ENCODE measurements at places on chromosomes 6 and 20.

DNA sequence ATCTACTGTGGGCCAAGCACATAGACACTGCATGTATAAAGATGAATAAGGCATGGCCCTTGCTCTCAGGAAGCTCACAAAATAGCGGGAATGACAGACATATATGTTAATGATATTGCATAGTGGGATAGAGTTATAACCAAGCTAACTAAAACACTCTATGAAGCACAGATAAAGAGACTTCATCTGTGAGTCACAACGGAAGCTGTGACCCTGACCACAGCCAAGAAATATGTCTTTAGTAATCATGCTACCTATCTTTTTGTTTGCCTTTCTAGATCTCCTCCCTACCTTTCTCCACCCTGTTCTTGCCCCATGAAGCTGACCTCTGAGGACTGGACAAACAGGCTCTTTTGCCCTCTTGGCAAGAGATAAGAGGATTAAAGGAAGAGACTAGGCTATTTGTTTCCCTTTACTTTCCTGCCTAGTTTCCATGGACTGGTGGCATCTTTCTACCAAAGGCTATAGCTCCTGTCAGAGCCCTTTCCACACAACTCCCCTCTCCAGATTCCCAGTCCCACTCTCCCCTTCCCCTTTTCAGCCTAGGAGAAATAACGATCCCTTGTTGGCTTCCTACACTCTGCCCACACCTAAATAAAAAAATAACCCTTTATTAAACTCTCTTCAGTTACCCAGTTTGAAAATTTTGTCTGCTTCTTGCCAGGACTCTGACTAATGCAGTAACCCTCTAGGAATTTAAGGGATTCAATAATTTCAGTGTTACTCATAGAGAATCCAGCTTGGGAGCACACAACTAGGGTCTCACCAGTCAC lies 504.9 kb upstream of the MARCKS start:
- DNase-seq, result no peak

GRCh38 chr6:67221226-67221625 lies 1413.9 kb upstream of the ADGRB3 start:
- no peak for DNase-seq

GRCh38 chr6:124812067-124812466 lies 150.2 kb upstream of the RNF217 start:
- DNase-seq, result no peak

GRCh38 chr20:46416421-46416820 lies 10.0 kb upstream of the ELMO2 start:
- no peak for DNase-seq

DNA sequence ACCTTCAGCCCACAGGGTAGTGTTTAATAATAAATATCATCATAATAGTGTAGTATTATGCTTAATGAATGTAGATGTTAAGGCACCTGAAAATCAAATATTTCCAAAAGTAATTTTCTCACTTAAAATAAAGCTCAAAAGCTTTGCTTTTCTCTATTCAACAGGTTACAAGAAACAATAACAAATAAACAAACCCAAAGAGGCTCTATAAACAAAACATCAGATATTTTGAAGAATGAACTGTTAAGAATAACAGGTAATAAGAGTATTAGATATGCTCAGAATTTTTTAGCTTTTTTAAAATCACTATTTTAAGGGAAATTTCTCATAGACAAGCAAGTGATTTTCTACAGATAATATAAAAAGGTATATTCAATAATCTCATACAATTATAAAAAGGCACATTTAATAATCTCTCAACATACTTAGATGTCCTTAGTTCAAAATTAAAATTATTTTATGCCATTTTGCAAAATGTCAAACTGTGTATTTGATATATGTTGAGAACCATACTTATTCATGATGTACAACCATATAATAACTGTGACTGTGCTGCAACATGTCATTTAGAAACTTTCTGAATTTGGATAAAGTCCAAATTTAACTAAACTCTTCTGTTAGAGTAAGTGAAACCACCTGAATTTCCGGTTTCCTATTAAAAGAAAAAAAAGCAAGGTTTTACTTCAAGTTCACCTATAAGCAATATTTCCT lies 35.8 kb downstream of the PHIP start:
- DNase-seq, result no peak

DNA sequence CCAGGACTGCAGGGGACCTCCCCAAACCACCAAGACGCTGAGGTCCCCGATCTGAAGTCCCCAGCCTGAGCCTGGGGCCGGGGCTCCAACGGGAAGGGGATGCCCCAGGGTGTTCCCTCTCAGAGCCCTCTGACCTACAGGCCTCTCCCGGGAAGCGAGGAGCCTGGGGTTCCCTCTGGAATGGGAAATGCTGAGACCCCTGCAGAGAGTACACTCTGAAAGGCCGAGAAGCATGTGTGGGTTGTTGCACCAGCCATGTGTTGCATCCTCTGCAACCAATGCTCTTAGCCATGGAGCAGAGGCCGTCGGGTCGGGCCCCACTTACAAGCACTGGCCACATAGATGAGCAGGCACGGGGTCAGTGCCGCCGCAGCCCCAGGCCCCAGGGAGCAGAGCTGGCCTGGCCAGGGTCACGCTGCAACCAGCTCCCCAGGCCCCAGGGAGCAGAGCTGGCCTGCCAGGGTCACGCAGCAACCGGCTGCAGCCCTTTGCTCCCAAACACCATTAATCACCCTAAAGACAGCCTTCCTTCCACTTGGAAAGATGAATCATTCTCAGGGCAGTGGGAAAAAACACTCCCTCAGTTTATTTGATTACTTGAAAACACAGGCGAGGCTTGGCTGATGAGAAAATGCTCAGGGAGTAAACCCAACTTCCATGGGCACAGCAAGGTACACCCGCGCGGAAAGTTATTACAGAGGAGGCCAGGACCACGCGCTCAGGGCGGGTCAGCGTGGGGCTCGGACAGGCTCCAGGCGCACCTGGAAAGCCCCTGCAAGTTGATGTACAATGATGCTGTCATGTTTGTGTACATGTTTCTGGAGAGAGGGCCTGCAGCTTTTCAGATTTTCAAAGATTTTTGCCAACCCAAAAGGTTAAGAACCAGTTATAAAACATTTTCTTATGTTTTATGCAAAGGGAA lies 78.0 kb upstream of the AFDN start:
- no peak for DNase-seq

- DNase-seq, result no peak
These were observed 79.9 kb upstream of the SPTLC3 start for GRCh38 chr20:12928755-12929401.

DNA sequence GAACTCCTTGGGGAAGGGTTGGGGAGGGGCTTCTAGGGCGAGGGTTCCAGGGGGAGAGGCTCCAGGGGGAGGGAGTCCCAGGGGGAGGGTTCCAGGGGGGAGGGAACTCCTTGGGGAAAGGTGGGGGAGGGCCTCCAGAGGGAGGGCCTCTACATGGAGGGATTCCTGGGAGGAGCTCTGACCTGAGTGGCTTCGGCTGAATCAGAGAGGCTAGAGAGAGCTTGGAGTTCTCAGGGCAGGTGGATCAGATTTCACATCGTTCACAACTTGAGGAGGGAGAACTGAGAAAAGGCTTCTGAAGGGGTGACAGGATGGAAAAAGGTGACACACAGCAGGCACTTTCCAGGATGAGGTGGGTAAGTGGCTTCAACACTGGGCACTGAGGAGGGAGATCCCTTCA lies 49.1 kb downstream of the DAAM2 start:
- DNase-seq, result no peak

DNA sequence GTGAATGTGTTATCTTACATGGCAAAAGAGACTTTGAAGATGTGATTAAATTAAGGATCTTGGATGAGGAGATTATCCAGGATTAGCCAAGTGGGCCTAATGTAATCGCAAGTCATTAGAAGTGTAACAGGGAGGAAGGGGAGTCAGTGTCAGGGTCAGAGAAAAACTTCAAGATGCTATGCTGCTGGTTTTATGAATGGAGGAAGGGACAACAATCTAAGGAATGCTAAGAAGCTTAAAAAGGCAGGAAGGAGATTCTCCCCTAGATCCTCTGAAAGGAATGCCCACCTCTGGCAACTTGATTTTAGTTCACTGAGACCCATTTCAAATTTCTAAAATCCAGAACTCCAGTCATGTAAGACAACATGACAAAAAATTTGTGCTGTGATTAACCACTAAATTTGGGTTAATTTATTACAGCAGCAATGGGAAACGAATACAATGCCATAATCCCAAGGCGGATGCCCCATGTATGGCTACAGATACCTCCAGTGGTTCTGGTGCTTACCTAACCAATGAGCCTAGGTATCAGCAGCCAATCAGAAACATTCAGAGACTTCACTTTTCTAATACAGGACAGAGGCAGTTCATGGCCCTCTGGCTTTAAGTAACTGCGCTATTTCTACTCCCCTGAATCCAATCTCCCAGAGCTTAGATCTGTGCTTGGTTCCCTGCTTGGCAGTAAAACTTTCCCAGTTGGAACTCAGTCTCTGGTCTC lies 3.6 kb upstream of the TAAR8 start:
- DNase-seq, result no peak

- DNase-seq, result no peak
These were observed 227.7 kb downstream of the SLC35F1 start for GRCh38 chr6:118134736-118135135.

- no peak for DNase-seq
These were observed 1.4 kb downstream of the BTN1A1 start for GRCh38 chr6:26501482-26501986.

GRCh38 chr20:31679357-31680285 lies 41.9 kb downstream of the COX4I2 start:
- DNase-seq, result no peak

- no peak for DNase-seq
These were observed 236.4 kb upstream of the RIMS1 start for GRCh38 chr6:71649915-71650314.

- DNase-seq, result no peak
These were observed 121.1 kb downstream of the PLEKHG1 start for GRCh38 chr6:150720774-150721233.

GRCh38 chr6:78797270-78797669 lies 70.1 kb upstream of the IRAK1BP1 start:
- DNase-seq, result no peak

DNA sequence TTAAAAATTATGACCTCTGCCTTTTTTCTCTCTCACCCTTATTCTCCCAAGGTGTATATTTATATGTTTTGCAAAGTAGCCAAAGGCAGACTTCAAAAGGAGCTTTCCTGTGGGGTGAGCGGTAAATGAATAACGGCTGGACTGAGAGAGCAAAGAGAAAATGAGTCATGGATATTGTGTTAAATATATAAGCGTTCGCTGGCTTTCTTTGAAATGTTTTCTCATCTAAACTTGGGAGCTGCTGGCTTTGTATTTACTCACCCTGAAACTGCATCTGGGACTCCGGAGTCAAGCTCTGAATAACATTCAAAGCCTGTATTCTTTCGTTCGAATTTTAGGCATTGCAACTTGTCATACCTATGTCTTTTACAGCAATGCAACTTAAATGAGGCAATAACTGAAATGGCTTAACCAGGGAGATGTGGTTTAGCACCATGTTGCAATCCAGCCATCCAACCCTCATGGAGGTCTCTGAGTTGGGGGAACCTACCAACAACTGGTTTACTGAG lies 32.0 kb downstream of the ATXN1 start:
- no peak for DNase-seq

DNA sequence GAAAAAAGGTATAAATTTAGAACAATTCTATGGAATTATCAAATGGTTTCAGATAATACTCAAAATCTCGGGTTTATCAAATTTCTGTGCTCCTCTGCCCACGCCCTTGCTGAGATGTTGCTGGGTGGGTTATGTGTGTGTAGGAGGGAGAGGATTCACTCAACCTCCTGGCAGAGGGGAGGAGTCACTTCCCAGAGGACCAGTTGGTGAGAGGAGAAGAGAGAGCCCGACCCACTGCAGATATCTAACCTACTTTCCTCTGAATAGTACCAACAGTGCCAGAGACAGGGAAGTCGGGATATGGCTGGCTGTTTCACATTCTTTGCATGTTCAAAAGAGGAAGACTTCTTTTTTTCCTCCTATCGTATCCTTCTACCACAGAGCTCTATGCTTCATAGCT lies 187.1 kb upstream of the MAN1A1 start:
- no peak for DNase-seq

DNA sequence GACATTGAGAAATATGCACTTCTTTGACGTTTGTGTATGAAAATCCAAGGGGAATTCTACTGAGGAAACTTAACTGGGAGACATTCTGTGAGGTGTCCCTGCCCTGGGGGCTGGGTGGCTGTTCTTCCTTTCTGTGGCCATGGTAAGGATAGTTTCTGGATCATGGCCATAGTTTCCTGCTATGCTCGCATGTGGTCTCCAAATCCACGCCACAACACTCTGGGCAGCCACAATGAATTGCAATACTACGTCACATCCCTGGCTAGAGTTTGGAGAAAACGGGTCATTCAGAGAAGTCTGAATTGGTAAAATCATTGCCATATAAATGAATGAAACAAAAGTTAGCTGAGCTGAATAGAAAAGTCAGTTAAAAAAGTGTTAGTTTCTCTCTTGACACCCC lies 230.6 kb downstream of the UTRN start:
- no peak for DNase-seq

DNA sequence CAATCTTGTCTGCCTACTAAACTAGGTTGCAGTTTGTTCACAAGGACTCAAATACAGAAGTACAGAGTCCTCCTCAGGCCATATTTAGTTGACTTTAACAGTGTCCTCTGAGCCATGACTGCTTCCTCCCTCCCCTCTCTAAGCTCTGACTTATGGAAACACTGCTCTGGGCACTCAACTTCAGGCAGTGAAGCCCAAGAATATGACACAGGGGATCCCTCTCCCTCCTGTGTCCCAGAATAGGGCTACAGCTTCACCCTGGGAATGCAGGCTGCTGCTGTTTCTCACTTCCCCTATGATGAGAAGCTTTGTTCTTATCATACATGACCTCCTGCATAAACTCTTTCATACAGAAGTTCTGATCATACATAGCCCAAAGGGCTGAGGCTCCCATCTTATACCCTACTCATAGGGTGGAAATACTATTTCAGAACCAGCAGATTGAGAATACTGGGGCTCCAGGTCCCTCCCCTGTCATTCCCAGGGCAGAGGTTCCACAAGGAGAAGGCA lies 97.3 kb upstream of the UST start:
- DNase-seq, result no peak

GRCh38 chr6:45462190-45463134 lies 84.7 kb upstream of the SUPT3H start:
- DNase-seq, result no peak

DNA sequence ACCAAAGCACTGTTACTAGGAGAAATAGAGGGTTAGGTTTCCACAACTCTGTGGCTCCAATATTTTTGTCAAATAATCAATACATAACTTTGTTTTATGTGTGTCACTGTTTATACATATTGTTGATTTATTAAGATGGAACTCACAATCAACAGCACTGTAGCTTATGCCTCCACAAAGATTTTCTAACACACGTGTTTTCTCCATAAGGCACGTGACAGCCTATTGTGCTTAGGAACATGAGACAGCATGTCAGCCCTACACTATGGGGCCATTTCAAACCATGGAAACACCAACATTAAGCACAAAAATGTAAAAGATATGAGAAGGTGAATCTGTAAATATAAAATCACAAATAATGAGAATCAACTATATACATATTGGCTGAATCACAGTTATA lies 127.0 kb downstream of the PAK5 start:
- DNase-seq, result no peak

GRCh38 chr6:153625089-153625488 lies 414.0 kb upstream of the OPRM1 start:
- no peak for DNase-seq
